ENCODE measurements at places on chromosomes 2 and 18.

DNA sequence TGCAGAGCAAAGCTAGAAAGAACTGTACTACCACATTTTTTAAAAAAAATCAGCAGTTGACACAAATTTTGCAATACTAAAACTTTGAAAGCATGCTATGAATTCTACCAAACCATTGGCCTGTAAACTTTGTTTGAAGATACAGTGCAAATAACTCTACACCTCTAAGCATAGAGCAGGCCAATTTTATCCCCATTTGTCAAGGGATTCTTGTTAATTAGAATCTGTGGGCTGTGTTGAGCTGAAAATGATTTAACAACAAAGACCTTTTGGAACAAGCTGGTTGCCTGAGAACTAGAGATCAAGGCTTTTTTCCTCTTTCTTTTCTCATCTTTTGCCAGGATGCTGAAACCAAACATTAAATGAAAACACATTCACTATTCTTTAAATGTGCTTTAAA lies 886.0 kb upstream of the CDH2 start:
- DNase-seq = no peak

- no peak for DNase-seq
Measured at GRCh38 chr2:54908591-54908990, 141.7 kb downstream of the RTN4 start.

DNA sequence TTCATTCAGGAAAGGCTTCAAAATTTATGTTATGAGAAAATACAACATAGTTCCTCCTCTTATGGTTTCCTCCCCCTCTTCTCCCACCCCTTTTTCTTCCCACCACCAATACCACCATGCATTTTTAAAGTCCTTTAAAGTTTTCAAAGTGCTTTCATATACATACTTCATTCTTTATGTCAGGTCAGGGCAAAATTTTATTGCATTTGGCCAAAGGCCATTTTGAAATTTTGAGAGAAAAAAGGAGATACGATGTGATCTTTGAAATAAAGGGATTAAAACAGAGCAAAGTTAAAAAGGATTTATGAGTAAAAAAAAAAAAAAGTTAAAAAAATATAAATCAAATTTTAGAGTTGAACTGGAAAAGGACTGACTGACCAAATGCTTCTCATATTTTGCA lies 792.5 kb upstream of the FANCL start:
- no peak for DNase-seq

DNA sequence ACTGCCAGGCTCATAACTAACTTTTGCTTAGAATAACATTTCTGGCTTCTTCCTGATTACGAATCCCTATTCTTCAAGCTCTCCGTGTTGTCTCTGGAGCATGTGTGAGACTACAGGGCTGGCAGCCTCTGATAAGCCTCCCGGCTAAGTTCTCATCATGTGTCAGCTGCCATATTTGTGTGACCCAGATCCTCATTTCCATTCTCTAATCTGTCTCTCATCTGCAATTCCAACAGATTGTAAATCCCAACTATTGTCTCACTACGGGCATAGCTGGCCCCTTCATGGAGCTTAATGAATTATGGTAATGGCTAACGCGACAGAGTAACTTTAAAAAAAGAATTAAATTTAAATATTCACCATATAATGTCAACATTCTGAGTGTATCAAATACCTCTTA lies 165.4 kb downstream of the CMPK2 start:
- no peak for DNase-seq

DNA sequence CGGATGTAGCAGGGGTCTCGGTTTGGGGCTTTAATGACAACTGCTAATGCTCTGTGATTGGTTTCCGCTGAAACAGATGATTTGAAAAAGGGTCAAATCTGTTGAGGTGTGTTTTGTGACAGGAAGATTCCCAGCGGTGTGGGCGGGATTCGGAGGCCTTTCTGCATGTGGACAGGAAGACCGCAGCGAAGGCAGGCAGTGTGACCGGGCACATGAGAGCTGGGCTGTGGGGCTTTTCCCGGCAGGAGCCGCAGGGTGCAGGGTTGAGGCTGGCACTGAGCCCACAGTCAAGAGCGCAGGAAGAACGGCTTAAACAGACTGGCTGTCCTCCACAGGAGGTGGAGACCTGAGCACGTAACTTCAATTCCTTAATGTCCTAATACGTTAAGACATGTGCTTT lies 180.0 kb upstream of the TPO start:
- no peak for DNase-seq

- DNase-seq = no peak
Measured at GRCh38 chr2:75920859-75921551, 210.3 kb upstream of the GCFC2 start.

DNA sequence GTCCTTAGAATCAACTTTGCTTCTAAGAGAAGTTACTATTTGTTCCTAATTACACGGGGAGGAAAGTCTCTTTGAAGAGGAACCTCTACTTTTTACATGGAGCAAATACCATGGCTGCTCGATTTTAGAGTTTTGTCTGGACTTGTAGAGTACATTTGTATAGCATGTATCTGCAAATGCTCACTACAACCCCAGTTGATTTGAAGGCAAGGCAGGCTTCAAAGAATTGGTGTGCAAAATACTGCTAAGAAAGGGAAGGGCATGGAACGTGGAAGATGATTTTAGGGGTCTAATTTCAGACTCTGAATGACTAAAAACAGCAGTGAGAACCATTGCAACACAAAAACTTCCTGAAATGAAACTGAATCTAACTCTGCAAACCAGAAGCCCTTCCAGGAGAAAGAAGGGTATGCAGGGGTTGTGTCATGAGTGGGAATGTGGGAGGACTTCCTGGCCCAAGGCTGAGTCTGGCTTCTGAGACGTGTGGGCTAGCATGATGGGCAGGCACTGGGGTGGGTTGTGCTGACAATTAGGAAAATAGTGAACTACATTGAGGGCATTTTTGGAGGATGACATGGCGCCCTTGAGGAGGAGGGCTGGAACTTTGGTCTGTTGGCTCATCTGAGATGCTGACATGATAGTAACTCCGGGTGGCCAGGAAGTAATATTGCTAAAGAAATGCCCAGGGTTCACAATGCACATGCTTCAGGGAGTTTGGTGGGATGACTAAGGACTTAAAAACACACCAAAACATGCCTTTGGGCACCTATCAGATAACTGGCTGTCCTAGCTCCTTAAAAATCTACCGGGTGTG lies 18.9 kb upstream of the IL1R2 start:
- DNase-seq = peak; percentile 97

DNA sequence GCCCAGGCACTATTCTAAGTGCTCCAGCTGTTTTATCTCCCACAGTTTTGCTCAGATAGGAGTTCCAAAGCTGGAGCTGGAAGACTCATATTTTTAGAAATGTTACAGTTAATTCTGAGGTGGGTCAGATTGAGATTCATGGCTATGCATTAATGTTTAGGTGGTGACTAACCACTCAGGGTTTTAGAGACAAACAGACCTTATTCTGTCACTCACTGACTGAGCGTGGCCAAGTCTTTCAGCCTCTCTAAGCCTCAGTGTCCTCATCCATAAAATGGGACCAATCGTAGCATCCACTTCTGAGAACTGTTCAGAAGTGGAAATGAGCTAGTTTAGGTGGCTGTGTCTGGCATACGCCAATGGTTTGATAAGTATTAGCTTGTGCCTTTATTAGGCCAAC lies 4.3 kb upstream of the CASP8 start:
- DNase-seq = no peak

DNA sequence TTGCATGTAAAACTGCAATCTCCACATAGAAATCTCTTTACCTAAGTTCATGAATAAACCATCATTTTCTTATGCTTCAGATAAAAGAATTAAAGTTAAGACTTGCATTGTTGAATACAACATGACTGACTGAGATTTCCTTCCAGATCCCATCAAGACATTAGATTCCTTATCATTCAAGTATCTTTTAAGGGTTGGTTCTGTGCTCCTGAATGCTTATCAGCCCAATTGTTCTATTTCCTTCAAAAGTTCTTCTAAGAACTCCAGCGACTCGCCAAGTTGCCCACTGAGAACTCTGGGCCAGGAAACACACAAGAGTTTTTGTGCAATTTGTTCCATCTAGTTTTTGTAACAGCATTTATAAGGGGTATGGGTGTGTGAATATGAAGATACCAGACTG lies 120.3 kb downstream of the RBMS1 start:
- DNase-seq = no peak

GRCh38 chr2:128630974-128631697 lies 312.5 kb upstream of the HS6ST1 start:
- no peak for DNase-seq

DNA sequence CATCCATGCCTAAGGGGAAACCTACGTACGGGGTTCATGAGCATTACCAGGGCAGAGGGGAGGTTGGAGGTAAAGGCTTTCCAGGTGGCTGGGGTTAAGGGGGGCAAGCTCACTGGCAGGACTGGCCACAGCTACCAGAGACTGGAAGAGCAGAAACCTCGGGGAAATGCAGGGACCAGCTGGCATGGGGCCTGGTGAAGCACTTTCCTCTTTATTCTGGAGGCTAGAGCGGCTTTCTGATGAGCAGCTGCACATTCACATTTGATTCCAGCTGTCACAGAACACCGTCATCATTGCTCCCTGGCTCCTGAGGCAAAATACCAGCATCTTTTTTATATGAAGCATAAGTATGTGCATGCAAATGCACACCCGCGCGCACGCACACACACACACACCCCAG lies 28.7 kb upstream of the LRRC30 start:
- DNase-seq = no peak

DNA sequence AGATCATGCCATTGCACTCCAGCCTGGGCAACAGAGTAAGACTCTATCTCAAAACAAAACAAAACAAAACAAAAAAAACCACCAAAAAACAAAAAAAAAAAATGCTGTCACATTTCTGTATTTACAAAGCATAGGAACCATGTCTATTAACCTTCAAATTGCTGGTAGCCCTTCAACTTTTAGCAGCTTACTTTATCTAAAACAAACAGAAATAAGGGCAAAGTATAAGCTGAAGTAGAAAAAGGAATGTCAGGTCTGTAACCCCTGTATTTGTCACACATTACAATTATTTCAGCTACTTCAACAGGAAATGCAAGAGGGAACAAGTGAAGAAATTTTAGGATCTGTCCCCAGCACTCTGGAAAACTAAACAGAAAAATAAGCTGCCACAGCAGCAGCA lies 25.4 kb downstream of the TYMS start:
- DNase-seq = no peak

GRCh38 chr18:78126106-78126505 lies 853.5 kb upstream of the SALL3 start:
- DNase-seq = no peak

DNA sequence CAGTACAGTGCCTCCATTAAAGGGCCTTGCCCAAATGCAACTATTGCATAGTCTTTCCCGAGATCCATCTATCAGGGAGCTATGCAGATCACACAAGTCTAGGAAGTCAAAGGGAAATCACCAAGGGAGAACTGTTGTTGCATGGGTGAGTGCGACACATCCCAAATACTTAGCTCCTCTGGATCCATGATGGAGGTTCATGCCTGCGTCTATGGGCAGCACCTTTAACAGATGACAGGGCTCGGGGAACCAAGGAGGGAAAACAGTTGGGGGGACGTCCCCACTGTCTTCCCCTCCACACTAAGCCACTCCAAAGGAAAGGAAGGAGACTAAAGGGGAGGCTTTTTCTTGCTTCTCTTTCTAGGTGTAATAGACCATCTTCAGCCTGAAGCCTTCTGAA lies 552.8 kb upstream of the PKDCC start:
- no peak for DNase-seq

DNA sequence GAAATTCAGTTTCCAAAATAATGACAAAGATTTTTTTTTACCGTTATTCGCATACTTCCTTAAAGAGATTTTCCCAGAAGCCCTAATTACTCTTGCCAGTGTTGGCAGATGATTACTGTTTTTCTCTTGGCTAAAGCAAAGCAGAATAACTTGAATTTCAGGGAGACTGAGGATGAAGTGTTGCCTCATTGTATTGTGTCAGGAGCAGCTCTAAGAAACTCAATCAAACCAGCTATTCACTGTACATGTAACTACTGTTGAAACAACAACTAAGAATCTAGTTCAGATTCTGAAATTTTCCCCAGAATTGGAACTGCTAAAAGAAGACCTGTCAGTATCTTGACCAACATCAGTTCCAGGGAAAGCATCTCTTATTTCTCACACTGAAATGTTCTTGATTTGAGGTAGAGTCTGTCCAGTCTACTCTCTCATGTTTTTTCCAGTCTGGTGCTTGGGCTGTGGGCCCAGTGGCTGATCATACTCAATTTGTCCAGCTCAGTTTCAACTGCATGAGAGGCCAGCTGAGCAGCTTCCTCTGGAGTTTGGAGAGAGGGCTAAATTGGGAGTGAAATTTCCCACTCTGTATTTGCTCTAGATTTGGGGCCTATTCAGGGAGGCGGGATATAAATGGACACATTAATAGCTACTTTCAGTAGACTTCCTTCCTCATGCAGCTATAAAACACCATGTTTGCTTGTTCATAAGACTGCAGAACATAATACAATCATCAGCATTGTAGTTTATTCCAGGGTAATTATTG lies 78.5 kb downstream of the PPP1R1C start:
- no peak for DNase-seq

DNA sequence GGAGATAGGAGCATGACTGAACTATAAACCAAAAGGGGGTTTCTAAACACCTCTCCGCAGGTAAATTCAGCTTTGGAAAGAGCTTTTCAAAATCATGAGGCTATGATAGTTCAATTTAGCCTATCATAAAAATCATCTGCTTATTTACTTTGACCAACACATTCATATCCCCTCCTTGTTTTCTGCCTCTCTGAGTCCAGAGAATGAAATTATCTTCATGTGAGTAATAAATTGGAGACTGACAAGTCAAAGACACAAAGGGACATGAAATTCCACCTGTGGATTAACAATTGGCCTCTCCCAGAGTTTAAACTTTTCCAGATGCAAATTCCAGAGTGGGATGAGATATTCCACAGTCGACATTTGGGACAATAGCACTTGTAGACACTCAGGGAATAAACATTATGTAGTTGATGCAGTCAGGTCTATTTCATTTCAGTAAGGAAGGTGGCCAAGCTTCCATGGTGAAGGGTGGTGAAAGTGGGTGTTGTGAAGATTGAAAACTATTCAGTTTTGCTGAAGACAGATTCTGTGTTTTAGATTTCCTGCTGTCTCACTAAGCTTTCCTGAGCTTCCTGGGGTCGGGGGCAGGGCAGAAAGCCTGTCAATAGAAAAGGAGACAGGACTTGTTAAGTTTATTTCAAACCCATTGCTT lies 84.7 kb downstream of the CDC42EP3 start:
- DNase-seq = no peak

DNA sequence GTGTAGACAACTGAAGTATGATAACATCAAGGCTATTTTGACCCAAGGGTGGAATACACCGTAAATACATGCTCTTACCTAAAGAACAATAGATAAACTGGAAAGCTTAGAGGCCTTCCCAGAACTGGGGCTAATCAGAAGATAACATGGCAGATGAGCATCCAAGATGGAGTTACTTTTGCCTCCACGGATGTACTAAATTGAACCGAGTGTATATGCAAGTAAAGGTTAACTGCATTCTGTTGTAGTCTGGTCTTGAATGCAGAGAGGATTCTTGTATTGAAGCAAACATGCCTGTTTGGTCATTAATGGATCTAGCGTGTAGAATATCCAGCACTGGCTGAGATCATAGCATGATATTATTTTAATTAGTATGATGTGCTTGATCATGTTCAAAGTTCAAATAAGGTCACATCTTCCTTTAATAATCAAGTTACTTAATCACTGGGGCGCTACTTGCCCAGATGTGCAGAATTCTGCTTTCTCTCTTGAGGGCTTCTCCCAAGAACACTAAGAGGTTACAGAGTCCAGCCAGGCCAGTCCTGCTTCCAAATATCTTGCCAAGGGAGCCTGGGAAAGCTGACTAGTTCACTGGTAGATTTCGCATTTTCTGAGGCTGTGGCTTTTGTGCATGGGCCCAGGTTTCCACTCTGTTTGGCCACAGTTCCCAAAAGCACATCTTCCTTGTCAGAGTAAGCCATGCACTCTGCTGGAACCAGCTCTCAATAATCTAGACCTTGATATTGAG lies 37.5 kb upstream of the ACSL3 start:
- DNase-seq = no peak
